Osteoblast (primary cell): ENCODE measurements at places on chromosomes 16 and 17. TPM values are rescaled to one million over a fixed set of nuclear protein-coding genes. Genes with fewer than 3 reads are reported as not detected.

Gene GJD3
- 1.8 and 2.7 TPM in 2 replicates for total RNA-seq

- DNase-seq, result peak; percentile 99
These were observed 645 bp upstream of the ELMO3 start for GRCh38 chr16:67198238-67198734.

DNA sequence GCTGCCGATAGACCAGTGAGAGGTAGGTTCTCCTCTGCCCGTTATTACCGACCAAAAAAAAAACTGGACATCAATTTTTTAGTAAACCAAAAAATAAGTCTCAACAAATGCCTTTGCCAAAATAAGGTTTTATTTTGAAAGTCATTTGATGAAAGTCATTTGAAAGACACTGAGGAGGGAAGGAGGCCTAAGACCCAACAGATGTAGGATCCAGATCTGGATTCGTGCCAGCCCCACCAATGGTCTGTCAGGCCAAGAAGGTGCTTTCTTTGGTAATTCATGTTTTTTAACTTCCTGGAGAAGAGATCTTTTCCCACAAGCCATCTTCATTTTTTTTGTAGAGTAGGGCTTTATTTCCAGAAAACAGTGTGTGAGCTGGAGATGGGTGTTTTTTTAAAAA is 18.1 kb downstream of the NTAN1 start:
- DNase-seq, result no peak

DNA sequence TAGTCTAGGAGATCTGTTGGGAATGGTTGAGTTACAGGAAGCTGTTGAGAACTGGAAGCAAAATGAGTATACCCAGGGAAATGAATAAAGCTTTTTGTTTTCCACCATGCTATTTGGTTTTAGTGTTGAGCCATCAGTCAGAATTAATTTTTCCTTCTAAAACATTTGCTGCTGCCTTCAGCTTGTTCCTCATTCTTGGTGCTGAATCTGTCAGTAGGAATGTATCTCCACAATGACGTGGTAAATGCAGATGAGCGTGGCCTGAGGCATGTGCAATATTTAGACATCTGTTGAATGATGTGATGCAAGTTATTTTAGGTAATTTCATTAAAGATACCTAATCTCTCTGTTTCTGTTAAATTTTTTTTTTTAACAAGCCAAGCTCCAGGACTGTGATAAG is 10.9 kb downstream of the HAPSTR1 start:
- DNase-seq, result peak; percentile 35
